GM23338 (cell line): ENCODE measurements at places on chromosomes 3 and 15. TPM values are rescaled to one million over a fixed set of nuclear protein-coding genes. Genes with fewer than 3 reads are reported as not detected.

The SLC22A14 gene
- not detected in 2 replicates for polyA plus RNA-seq

The ALPK3 gene
- polyA plus RNA-seq, result 3.7 and 4.3 TPM in 2 replicates

The PCOLCE2 gene
- 17.4 and 22.6 TPM in 2 replicates for polyA plus RNA-seq

The GPR62 gene
- polyA plus RNA-seq, result 0.10 and 0.42 TPM in 2 replicates

The MYL3 gene
- 1.0 TPM in 1 of 2 replicates, not detected in the other for polyA plus RNA-seq

The AGTR1 gene
- 0.16 TPM in 1 of 2 replicates, not detected in the other for polyA plus RNA-seq

The OIP5 gene
- 60.0 and 71.7 TPM in 2 replicates for polyA plus RNA-seq

The MPI gene
- polyA plus RNA-seq, result 18.0 and 21.2 TPM in 2 replicates

The CADPS gene
- 9.5 and 14.7 TPM in 2 replicates for polyA plus RNA-seq

The ATG3 gene
- 75.9 and 93.9 TPM in 2 replicates for polyA plus RNA-seq

The HTR3E gene
- polyA plus RNA-seq, result not detected in 2 replicates

The MESP2 gene
- 0.24 and 0.68 TPM in 2 replicates for polyA plus RNA-seq

The C3orf70 gene
- polyA plus RNA-seq, result 0.42 and 0.45 TPM in 2 replicates

The FAM107A gene
- 0.61 and 1.1 TPM in 2 replicates for polyA plus RNA-seq

The DNAJC13 gene
- polyA plus RNA-seq, result 8.3 and 9.4 TPM in 2 replicates

The LAMB2 gene
- 71.0 and 71.3 TPM in 2 replicates for polyA plus RNA-seq

The CATSPER2 gene
- 0.92 and 1.1 TPM in 2 replicates for polyA plus RNA-seq

The SYNPR gene
- polyA plus RNA-seq, result 0.55 and 1.0 TPM in 2 replicates

The RBM5 gene
- polyA plus RNA-seq, result 31.8 and 44.9 TPM in 2 replicates

The SLC12A1 gene
- polyA plus RNA-seq, result 0.52 and 0.57 TPM in 2 replicates

The CLDND1 gene
- 57.5 and 59.8 TPM in 2 replicates for polyA plus RNA-seq

The CACNA2D3 gene
- 2.1 and 2.2 TPM in 2 replicates for polyA plus RNA-seq

The ARPP21 gene
- polyA plus RNA-seq, result not detected in 2 replicates

The SEMA5B gene
- polyA plus RNA-seq, result 8.0 and 11.0 TPM in 2 replicates

The TMEM40 gene
- polyA plus RNA-seq, result 0.48 and 0.56 TPM in 2 replicates

The NANOGP8 gene
- polyA plus RNA-seq, result 8.5 and 9.2 TPM in 2 replicates

The SCN11A gene
- 0.05 TPM in 2 replicates for polyA plus RNA-seq

The SPATA12 gene
- polyA plus RNA-seq, result 0.65 and 0.70 TPM in 2 replicates

The BOC gene
- polyA plus RNA-seq, result 2.1 and 3.2 TPM in 2 replicates

The CD86 gene
- polyA plus RNA-seq, result not detected in 2 replicates

The PLSCR4 gene
- polyA plus RNA-seq, result 1.4 and 2.9 TPM in 2 replicates

The TUSC7 gene
- polyA plus RNA-seq, result not detected in 2 replicates

The RBPMS2 gene
- 171 and 179 TPM in 2 replicates for polyA plus RNA-seq

The ILDR1 gene
- polyA plus RNA-seq, result 0.16 and 0.66 TPM in 2 replicates

The SPESP1 gene
- not detected in 2 replicates for polyA plus RNA-seq

The LTK gene
- polyA plus RNA-seq, result 0.40 TPM in 1 of 2 replicates, not detected in the other

The CRYGS gene
- 1.8 and 2.0 TPM in 2 replicates for polyA plus RNA-seq

The GPR156 gene
- 0.50 and 0.73 TPM in 2 replicates for polyA plus RNA-seq

The SLCO2A1 gene
- polyA plus RNA-seq, result 0.82 and 1.0 TPM in 2 replicates

The PHLDB2 gene
- 17.5 and 19.5 TPM in 2 replicates for polyA plus RNA-seq

The RYR3 gene
- polyA plus RNA-seq, result 1.1 and 1.5 TPM in 2 replicates

The LRRK1 gene
- polyA plus RNA-seq, result 4.1 and 4.5 TPM in 2 replicates

The MAP6D1 gene
- polyA plus RNA-seq, result 1.1 and 2.6 TPM in 2 replicates

The ZNF385D gene
- polyA plus RNA-seq, result 9.7 and 12.3 TPM in 2 replicates

The NXPE3 gene
- polyA plus RNA-seq, result 11.7 and 13.3 TPM in 2 replicates

The ZBBX gene
- 1.1 TPM in 2 replicates for polyA plus RNA-seq

The SLC6A1 gene
- polyA plus RNA-seq, result 0.16 and 0.23 TPM in 2 replicates

The OR5K2 gene
- not detected in 2 replicates for polyA plus RNA-seq

The PLSCR2 gene
- polyA plus RNA-seq, result 0.55 TPM in 1 of 2 replicates, not detected in the other

The DUOXA2 gene
- polyA plus RNA-seq, result not detected in 2 replicates

The SLC24A5 gene
- 0.23 and 0.39 TPM in 2 replicates for polyA plus RNA-seq

The SPINT1 gene
- 38.6 and 41.3 TPM in 2 replicates for polyA plus RNA-seq

The LRRC2 gene
- polyA plus RNA-seq, result 4.0 and 6.5 TPM in 2 replicates

The SLC2A2 gene
- polyA plus RNA-seq, result not detected in 2 replicates

The FYTTD1 gene
- polyA plus RNA-seq, result 14.0 and 14.8 TPM in 2 replicates

The FAM3D gene
- polyA plus RNA-seq, result 0.26 TPM in 1 of 2 replicates, not detected in the other

The STAB1 gene
- polyA plus RNA-seq, result 1.1 and 1.9 TPM in 2 replicates
